ENCODE measurements at places on chromosomes 7 and 10.
A peak's percentile ranks its signal among the peaks of the same experiment; 100 is the strongest.

DNA sequence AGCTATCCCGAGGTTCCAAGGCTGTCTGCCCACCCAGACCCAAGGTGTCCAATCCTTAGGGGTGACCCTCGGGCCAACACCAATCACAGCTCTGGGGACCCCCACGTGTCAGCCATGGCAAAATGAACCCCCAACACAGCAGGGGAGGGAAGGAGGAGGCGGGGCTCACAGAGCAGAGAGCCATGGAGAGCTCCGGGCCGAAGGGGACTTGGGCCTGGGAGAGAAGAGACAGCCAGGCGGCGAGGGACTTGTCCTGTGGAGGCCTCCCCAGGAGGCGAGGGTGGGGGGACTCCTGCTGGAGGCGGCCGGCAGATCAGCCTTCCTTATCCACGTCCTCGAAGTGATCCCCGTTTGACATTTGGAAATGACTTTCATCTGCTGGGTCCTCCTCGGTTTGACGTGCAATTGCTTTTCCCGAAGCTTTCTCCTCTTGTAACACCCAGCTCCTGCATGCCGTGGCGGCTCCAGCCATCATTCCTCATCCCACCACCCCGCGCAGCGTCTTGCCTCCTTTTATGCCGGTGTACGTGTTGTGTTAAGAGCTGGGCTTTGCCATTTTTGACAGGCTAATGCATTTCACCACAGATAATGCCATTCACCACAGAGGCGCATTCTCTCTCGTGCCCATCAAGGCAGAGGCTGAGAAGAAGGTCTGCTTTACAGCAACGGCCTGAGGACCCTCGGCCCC, 337.4 kb downstream of the DNAJB6 start:
- DNase-seq, result peak; percentile 46

DNA sequence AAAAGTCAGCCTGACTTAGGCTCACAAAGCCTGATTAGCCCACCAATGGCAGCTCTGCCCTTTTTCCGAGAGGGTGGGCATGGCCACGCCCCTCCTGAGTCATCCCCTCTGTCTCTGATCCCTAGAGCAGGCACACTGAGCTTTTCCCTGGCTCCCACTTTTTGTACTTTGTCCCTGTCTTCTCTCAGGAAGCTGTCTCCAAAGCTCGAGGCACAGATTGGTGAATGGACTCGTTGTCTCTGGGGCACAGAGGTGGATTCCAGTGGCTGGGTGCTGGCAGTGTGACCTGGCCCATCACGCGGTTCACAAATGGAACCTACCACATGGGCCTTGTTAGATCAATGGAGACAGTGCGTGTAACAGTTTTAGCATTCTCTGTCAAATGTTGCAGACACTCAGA, 313.5 kb downstream of the WDR37 start:
- DNase-seq, result no peak

GRCh38 chr10:48896756-48897440, 42.7 kb downstream of the LRRC18 start:
- no peak for DNase-seq

DNA sequence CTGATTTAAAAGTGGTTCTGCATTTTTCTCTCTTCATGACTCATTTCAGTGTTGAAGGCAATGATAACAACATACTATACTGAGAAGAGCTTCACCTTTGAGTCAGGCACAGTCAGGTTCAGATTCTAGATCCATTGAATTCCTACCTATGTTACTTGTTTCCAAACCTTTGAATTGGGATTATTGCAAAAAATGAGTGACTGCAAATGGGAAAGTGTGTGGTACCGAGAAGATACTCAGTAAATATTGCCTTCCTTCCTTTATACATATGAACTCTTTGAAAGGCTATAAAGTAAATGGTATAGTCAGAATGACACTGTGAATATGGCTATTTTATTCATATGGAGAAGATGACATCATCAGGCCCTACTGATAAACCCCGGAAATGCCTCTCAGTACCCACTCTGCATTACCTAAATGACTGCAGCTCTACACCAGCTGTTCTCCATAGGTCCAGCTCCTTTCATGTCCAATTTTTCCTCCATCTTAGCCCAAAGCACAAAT, 66.7 kb upstream of the FGL2 start:
- DNase-seq, result no peak

DNA sequence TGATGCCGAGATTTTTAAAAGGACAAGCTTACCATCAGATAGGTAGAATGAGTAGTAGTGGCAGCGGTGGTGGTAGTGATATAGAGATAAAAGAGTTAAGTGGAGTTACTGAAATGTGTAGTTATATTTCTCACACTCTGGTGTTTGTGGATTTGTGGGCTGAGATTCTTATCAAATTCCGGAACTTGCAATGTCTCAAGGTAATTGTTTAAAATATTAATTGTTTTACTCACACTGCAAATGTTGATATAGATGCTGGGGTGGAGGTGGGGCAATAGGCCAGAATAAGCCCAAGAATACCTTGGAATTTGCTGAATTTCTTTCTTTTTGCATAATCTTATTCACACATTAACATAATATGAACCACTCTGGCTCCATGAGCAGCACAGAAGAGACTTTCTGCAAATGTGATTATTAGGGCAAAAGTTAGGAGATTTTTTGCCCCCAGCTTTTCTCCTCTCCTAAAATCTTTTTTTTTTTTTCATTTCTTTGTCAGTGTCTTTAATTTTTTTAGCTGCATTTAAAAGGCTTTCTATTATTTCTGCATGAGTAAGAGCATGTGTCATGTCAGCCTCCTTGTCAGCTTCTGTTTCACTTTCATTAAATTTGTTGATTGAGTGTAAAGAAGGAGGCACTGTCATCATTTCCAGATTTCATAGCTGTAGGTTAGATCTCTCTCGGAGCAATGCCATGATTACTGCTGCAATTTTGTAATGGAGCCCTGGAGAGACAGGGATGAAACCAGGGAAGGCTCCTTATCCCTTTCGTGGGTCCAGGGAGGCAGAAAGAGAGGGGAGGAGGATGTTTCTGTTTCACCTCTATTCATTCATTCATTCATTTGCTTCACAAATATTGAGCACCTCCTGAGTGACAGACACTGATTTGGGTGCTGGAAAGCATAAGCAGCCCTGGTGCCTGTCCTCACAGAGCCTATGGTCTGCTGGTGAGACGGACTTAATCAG, 13.1 kb upstream of the SGMS1 start:
- no peak for DNase-seq

DNA sequence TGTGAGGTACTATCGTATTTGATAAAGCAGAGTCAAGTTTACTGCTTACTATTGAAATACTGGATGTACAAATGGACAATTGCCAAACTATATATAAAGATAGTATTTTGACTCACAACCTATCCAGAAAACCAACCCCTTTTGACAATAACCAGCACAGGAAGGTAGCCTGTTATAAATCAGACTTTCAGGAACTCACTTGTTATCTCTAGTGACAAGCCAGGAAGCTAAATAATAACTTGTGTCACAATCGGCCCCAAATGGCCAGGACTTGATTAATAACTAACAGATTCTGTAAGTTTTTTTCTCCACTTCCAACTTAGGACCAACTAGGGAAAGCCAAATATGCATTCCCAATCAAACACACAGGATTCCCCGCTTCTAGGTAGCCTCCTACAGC, 38.8 kb upstream of the SLC35G1 start:
- no peak for DNase-seq

DNA sequence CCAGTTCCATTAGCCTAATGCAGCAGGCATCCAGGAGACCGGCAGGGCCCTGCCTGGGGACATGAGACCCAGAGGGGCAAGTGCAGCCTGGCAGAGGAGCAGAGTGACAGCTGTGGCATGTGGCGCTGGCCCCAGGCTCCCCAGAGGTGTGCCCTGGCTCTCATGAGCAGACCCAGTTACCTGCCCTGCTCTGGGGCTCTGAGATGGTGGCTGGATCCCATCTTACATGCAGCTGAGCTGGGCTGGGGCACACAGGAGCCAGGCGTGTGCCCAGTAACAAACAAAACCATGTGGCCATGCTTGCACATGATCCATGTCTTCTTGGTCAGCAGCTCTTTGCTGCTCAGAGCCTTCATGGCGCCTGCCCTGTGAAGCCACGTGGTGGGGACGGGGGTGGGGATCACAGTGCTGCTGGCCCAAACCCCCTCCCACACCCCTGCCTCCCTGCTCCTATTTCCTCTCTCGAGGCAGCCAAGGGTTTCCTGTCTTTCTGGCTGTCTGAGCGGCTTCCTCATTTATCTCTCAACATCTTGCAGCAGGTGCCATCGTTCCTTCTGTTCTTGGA, 40.3 kb upstream of the GTF2I start:
- DNase-seq, result no peak

DNA sequence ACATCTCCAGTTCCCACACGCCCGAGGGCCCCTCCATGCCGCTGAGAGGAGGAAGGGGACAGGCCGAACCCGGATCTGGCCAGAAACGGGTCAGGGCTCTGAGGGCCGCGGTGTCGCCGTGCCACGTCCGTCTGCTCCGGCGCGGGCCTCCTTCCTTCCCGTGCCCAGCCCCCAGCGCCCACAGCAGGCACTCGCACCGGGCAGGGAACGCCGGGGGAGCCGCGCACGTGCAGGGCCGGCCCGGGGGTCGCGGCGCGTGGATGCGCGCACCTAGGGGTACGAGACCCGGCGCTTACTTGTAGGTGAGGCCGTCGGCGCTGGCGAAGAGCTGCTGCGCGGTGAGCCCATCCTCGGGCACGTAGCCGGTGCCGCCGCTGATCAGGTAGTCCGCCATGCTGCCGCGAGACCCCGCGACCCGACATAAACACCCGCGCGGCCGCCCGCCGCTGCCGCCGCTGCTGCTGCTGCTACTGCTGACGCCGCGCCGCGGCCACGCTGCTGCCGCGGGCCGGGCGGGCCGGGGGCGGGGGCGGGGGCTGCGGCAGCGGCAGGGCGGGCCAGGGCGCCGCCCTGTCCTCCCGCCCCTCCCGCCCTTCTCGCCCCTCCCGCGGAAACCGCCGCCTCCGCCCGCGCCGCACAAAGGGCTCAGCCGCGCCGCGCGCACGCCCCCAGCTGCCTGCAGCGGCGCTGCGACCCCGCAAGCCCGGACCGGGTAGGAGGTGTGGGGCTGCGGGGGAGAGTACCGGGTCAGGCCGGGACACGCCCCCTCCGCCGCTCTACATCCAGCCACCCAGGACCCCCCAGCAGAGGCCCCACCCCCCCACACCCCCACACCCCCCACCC, 4.1 kb downstream of the IMPDH1 start:
- no peak for DNase-seq

DNA sequence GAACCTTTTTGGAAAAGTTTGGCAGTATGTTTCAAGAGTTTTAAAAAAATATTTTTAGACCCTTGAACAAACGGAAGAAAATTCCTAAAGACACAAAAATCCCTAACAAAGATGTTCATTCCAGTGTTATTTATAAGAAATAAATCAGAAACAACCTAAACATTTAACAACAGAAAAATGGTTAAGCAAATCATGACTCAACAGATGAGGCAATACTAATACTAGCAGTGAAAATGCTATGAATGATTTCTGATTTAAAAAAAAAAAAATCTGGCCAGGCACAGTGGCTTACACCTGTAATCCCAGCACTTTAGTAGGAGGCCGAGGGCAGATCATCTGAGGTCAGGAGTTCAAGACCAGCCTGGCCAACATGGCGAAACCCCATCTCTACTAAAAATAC, 61.0 kb downstream of the ARHGAP12 start:
- no peak for DNase-seq

DNA sequence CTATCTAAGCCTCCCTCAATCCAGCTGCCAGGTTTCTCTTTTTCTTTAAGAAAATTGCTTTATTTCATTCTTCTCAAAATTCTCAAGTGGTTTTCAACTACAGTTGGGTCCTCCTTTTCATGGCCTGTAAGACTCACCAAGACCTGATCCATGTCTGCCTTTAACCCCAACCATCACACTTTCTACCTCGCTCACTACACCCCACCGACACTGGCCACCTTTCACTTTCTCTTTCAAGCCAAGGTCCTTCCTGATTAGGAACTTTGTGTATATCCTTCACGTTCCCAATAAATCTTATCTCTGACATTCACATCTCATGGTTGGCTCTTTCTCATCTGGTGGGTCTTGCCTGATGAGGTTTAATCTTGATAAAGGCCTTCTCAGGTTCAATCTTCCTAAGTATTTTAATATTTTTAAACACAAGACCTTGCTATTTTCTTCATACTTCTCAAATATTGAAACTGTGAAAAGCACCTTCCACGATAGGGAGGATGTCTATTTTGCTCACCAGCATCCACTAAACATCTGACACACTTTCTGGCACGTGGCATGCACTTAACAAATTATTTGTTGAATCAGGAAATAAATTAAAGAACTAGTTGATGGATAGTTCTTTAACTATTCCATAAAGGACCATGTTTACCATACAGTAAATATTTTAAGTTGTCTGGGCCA, 624.8 kb downstream of the GRID1 start:
- no peak for DNase-seq

DNA sequence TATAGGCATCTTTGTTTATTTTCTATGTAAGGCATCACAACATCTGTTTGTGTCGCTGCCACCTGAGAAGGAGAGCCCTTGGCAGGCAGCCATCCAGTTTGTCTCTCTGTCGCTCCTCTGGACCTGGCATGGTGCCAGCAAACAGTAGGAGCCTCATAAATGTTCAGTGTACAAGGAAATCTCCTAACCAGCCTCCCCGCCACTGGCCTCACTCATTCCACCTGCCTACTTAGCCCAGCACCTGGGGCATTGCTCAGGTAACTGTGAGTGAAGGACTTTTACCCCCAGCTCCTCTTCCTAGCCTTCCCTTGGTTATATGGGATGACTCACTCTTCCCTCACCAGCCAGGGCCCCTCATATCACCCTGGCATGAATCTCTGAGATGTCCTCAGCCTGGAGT, 61.7 kb upstream of the NPTX2 start:
- no peak for DNase-seq

GRCh38 chr7:26538689-26539088, 247.0 kb downstream of the SNX10 start:
- no peak for DNase-seq

DNA sequence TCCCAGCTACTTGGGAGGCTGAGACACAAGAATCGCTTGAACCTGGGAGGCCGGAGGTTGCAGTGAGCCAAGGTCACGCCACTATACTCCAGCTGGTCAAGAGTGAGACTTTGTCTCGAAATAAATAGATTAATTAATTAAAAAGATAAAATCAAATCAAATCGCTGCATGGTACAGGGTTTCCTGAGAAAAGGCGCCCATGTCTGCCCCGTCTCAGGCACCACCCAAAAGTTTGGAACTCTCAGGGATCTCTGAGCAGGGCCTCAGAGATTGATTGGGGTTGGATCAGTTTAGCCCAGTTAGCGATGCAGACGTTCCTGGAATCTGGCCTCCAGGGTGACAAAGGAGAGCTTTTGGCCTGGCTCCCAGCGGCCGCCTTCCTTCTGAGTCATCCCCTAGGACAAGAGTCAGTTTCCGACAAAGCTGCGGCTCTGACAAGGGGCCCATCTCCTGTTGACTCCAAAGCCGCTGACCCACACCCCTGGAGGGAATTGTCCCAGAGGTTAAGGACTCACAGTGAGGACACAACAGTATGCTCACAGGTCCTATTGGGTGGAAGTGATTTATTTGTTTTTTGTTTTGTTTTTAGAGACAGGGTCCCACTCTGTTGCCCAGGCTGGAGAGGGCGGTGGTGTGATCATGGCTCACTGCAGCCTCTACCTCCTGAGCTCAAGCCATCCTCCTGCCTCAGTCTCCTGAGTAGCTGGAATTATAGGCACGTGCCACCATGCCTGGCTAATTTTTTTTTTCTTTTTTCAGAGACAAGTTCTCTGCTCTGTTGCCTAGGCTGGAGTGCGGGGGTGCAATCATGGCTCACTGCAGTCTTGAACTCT, 6.8 kb downstream of the ORAI2 start:
- DNase-seq, result no peak
